ENCODE measurements at places on chromosomes 2 and 18.

DNA sequence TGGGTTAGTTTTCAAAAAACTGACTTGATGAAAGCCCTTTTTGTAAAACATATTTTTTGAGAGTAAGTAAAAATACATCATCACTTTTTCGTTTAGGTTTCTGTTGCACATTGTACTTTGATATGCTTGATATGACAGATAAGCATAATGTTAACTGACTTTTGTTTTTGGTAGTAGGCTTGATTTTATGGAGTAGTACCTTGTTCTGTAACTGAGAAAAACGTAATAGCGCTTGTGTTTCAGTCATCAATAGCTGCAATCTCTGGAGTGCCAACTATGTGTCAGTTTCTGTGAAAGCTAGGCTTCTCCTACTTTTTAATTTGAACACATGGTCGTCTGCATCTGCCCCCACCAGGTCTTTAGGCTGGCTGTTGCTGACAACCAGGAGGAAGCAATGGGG lies 1.3 kb downstream of the LCLAT1 start:
- DNase-seq: no peak

- no peak for DNase-seq
These were observed 4.0 kb upstream of the HOXD4 start for GRCh38 chr2:176147210-176147799.

- DNase-seq: no peak
These were observed 139.7 kb downstream of the ROCK1 start for GRCh38 chr18:20971886-20972267.

DNA sequence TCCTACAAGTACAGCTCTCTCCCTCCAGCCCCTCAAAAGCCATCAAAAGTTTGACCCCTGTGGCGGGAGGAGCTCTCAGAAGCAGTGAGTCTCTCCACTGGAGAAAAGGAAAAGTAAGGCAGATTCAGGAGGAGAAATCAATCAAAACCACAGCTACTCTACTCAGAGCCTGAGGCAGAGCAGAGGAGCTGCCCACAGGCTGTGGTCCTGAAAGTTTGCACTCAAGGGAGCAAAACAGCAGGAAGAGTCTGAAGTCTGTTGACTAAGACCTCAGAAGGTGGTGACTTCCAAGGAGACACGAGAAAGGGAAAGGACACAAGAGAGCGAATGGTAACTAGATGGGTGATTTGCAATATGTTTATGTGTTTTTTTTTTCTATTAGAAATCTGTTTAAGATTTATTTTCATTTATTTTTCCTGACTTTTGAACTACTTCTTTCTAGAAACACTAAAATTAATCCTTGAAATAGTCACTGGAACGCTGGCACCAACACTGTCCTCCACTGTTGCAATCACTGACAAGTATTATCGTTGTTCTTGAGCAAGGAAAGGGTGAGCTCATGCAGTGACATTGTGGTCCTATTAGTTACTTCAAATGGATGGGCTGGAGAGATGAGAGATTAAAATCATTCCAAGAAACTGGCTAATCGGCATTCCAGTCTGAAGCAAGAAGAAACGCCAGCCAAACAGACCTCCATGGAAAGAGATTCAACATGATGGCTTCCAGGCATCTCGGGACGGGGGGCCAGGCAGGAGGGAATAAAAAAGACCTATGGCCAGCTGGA lies 35.8 kb downstream of the PID1 start:
- DNase-seq: no peak

- DNase-seq: no peak
These were observed 346.7 kb downstream of the RAD51AP2 start for GRCh38 chr2:17171446-17172049.

- no peak for DNase-seq
These were observed 124.0 kb downstream of the MDH1 start for GRCh38 chr2:63712748-63713147.

DNA sequence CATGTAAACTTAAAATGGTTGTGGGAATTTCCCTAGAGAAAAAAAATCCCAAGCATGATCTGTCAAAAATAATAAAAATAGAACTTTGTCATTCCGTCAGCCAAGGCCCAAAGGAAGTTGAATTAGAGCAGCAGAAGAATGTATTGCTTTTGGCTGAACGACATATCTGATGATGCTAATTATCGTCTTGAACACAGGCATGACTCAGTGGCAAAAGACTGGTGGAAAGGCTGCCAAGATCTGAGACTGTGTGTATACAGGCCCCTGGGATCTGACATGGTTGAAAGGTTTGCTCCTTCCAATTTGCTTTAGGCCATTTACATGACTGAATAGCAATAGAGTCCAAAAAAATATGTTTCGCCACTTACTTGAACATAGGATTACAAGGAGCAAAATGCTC lies 1057.1 kb upstream of the CRIM1 start:
- DNase-seq: no peak

GRCh38 chr18:37265382-37265781 lies 300.2 kb downstream of the CELF4 start:
- no peak for DNase-seq

DNA sequence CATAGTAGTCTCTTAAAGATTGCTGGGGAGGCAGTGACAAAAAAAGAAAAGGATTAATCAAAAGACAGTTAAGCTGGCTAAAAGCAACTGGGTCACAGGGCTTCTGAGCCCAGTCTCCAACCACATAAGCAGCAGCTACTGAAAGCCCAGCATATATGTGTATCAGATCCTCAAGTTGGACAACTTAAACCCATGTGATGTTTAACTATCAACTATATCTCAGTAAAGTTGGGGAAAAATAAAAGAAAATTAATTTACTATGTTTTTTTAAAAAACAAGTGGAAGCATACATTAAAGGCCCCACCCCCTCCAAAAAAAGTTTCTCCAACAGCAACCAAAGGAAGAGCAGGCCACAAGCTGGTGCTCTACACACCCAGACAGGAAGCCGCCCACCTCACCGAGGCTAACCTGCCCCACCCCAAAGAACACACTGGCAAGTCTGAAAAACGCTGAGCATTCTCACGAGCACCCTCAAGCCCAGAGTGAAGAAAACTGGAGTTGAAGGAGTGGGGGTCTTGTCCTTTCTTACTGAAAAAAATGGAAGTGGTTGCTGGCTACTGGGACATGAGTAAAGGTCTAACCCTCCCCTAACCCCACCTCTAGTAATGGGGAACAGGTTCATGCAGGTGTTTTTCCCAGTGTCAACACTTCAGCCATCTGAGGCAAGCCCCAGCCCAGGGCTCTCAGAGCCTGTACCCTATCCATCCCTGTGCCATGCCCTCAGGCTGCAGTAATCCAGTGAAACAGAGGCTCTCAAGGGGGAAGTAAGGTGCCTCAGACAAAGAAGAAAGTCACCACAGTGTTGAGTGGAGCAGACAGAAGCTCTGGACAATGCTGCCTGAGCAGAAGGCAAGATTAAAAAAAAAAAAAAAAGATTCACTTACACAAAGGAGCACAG lies 106.3 kb downstream of the GYPC start:
- DNase-seq: peak; percentile 56

- DNase-seq: no peak
These were observed 19.5 kb upstream of the PAX8 start for GRCh38 chr2:113298176-113298575.

GRCh38 chr2:100142393-100142792 lies at the start of gene AFF3:
Gene AFF3 (minus strand): TSS chr2:100142590. CDS start chr2:100104454, 38,136 bp downstream.
- DNase-seq: peak; percentile 3

DNA sequence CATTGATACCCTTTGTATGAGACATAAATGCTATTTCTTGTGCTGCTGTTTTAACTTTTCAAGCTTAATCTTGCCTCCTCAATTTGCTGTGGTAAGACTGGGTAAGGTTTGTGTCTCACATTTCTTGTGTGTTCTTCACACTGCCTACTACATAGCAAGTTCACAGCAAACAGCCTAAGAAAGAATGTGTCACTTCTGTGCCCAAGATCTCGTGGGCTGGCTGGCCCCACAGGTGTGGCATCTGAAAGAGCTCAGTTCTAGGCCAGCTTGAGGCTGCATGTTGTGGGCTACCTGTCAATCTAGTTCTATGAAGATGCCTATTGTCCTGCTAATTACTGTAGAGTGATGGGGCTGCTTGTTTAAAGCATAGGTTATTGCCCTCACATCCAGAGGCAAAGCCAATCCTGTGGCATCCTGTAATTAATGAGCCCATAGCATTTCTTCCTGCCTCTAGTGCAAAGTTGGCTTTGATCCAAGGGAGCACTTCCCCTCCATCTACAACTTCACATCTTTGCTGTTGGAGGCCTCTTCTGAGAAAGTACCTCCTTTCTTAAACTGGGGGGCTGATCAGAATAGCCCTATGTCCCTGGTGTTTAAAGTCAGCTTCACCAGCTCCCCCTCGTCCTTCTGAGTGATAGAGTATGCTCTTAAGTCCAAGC lies 40.9 kb upstream of the ASPRV1 start:
- DNase-seq: no peak

DNA sequence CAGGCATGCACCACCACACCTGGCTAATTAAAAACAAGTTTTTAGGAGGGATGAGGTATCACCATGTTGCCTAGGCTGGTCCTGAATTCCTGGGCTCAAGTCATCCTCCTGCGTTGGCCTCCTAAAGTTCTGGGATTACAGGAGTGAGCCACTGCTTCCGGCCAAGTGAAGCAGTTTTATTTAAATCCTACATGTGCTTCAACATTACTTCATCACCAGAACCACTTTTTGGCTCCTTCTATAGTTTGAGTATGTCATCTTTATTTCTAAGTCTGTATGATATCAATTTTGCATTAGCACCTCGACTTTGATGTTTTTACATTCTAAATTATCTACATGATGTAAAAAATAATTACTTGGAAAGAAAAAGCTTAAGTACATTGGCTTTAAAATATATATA lies 144.3 kb downstream of the FMNL2 start:
- DNase-seq: no peak

DNA sequence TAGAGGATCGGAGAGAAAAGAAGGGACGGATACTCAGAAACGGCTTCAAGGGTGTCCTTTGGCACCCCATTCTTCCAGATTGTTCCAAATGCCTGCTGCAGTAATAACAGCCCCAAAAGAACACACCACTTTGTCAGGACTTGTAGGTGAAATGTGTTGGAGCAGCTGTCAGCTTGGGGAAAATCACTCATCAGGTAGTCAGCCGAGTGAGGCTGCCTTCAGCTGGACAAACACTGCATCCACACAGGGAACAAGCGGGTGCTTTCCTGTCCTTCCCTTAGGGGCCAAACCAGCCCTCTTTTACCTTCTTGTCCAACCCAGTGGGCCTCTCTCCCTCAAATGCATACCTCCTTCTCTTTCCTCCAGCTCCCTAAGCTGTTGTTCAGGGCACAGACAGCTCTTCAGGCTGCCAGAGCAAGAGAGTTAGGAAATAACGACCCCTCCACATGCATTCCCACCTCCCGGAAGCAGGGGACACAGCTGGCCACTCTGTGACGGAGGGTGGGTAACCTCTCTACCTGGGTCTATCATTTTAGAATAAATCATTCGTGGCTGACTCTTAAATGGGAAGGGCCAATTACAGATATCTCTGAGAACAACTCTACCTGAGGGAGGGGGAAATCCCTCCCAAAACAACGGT lies 48.1 kb downstream of the BCL11A start:
- no peak for DNase-seq

DNA sequence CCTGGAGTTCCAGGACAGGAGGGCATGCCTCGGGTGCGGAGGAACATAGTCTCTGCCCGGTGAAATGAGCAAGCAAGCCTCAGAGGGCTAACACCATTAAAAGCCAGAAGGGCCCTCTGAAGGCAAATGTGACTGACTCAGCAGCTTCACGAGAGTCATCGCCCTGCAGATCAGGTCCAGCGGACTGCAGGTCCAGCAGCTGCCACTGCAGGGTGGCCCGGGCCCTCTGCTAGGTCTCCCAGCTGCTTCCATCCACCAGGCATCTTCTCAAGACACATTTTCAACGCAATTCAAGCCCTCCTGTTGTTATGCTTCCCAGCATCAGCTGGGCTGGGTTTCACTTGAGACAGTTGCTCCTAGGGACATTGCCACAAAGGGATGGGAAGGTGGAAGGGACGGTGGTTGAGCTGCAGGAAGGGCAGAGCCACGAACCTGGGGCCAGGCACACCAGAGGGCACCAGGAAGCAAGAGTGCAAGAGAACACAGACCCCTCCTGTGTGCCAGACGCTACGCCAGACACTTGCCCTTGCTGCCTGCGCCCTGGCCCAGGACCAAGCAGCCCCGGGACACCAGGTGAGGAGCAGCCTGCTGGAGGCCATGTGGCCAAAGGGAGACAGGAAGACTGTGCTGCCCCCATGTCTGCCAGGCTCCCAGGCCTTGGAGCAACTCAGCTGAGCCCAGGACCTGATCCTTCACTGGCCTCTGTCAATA lies 173.0 kb downstream of the HDAC4 start:
- DNase-seq: no peak

DNA sequence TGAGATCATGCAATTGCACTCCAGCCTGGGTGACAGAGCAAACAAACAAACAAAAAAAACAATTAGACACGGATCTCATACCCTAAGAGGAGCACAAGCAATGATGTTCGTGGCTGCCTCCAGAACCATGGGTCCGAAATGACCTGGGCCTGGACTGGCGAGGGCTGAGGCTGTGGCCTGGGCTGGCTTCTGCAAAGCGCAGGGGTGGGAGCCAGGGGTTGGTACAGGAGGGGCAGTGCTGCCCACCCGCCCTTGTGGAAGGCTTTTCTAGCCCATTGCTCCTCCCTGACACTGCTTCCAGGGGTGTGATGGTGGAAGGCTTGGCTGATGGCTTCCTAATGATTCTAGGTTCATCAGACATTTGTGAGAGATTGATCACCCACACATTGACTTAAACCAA lies 167.8 kb downstream of the FHOD3 start:
- no peak for DNase-seq

DNA sequence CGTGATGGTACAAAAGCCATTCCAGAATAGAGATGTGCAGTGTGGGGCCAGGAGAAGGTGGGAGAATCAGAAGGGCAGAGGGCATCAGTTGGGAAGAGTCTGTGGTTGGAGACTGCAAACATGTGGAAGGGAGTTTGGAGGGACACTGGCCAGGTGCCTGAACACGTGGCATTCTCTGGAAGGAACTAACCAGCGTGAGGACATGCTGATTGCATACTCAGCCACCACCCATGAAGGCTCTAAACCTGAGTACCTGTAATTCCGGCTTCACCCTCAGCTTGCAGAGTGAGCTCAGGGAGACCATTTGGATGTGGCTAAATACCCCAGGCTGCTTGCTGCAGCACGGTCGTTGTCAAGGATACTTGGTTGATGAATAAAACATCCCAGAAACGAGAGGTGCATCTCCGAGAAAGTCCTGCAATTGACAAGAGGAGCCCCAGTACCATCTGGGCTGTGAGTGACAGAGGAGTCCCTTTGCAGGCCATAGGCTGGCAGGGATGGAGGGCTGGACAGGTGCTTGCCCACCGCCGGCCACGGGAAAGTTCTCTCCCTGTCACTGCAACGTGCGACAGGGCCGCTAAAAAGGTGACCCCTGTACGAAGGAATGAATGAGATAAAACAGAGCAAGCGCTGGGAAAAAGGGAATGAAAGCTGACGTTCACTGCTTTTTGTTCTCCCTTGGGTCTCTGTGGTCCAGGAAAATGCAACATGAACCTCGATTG lies 5.0 kb downstream of the ACKR3 start:
- DNase-seq: no peak

- DNase-seq: no peak
These were observed 41.7 kb upstream of the EFEMP1 start for GRCh38 chr2:55965276-55965675.

GRCh38 chr2:105081006-105081601 lies 43.2 kb downstream of the MRPS9 start:
- no peak for DNase-seq

All from activated effector memory CD4-positive, alpha-beta T cell treated with Interleukin-2 at 50 U/mL for 16 hours (primary cell).